ENCODE measurements at places on chromosomes 16 and 17.

- DNase-seq = no peak
Observed at GRCh38 chr17:49076573-49077384, 55.8 kb upstream of the B4GALNT2 start.

DNA sequence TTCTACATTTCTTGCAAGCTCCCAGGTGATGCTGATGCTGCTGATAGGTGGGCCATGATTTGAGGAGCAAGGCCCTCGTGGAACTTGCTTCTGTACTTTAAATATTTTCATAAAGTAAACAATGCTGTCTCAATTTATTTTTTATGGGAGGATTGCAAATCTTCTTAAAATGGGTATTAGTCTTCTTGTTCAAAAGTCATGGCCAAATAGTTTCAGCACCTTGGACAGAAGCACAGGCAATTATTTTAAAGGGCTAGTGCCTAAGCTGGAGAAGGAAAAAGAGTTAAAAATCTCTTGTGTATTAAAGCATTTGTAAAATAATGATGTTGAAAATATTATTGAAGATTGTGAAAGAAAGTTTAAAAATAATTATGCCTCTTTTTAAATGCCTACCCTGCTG is 50.5 kb downstream of the GPR139 start:
- DNase-seq = no peak

GRCh38 chr17:15440347-15440746 is 27.1 kb downstream of the CDRT4 start:
- DNase-seq = no peak

GRCh38 chr17:3985846-3986245 is 21.6 kb upstream of the ATP2A3 start:
- no peak for DNase-seq

- DNase-seq = no peak
Observed at GRCh38 chr16:10250137-10250828, 68.1 kb upstream of the GRIN2A start.

DNA sequence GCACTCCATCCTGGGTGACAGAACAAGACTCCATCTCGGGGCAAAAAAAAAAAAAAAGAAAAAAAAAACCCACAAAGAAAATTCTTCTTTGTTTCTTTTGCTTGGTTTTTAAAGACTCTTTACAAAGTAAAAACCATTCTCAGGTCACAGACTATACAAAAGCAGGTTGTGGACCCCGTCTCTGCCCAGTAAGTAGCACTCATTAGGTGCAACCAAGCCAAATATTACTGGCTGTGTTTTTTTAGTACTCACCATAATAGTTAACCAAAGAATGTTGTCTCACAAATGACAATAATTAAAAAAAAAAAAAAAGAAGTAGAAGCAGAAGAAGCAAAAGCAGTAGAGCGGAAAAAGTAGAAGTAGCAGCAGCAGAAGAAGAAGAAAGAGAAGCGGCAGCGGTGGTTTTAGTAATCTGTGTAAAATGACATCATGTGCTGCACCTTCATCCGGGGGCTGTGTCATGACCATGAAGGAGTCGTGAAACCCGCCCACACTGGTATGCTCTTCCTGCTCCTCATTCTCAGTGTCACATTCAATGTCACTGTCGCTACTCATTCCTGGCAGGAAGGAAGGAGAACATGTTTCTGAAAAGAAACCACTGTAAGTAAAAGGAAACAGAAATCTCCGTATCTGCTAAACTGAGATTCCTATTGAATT is 105.4 kb downstream of the TRIM37 start:
- DNase-seq = peak; percentile 39

DNA sequence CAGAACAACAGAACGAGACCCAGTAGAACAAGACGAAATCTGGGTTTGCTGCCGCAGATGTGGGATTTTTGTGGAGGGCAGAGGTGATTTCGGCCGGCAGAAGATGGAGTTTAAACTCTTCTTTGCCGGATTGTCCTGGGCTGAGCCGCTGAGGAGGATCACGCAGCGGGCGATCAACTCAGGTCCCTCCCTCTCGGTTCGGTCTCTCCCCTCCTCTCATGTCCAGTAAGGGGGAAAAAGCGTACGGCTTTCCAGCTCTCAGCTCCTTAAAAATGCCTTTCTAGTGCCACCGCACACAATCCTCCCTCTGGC is 2.5 kb downstream of the PHF12 start:
- DNase-seq = no peak

DNA sequence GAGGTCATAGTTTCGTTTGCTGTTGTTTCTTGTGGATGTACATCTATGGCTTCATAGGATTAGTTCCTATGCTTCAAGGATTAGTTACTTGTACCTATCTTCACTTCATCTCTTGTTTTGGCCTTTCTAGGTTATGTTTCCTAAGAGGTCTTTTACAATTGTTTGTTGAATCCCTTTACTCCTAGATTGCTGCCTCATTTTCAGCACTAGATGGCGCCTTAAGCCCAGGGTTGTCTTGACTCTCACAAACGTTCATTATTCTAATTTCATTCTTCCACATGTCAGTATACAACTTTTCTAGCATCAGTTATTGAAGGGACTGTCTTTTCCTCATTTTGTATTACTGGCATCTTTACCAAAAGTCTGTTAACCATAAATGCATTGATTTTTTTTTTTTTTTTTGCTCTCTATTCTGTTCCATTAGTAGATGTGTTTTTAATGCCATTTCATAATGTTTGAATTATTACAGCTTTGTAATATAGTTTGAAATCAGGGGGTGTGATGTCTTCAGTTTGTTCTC is 45.0 kb upstream of the NACA2 start:
- no peak for DNase-seq

GRCh38 chr17:74558882-74559519 is 8.3 kb downstream of the CD300H start:
- no peak for DNase-seq

GRCh38 chr17:77828749-77829539 is 129.6 kb upstream of the TNRC6C start:
- no peak for DNase-seq

DNA sequence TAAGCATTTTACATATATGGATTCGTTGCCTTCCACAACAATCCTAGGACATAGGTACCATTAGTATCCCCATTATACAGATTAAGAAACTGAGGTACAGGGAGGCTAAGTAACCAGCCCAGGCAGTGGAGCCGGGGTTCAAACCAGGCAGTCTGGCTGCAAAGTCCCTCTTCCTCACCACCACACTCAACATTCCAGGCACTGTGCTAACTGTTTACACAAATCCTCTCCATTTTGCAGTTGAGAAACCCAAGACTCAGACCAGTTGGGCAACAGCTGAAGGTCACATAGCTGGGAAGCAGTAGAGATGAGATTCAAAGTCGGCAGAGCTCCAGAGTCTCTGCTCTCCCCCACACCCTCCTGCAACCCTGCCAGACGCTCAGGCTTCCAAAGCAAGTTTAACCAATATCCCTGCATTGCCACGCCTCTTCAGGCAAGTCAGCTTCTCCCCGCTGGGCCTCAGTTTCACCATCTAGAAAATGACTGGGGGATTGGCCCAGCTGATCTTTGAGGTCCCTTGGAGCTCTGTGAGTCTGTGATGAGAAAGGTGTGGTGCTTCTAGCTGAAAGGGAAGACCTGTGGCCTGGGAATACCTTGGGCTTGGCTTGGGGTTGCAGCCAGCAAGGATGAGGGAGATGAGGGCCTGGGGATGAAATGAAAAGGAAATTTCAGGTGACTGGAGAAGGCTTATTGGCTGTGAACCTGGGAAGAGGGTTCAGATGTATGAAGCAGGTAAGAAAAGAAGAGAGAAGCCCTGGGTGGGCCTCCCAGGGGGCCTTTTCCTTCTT is 14.0 kb downstream of the CCR7 start:
- DNase-seq = no peak

- no peak for DNase-seq
Observed at GRCh38 chr16:73268366-73268993, 220.6 kb upstream of the ZFHX3 start.
